ENCODE measurements at places on chromosomes 3 and 15.

- DNase-seq: no peak
These were observed 77.1 kb upstream of the GSK3B start for GRCh38 chr3:120171134-120171873.

DNA sequence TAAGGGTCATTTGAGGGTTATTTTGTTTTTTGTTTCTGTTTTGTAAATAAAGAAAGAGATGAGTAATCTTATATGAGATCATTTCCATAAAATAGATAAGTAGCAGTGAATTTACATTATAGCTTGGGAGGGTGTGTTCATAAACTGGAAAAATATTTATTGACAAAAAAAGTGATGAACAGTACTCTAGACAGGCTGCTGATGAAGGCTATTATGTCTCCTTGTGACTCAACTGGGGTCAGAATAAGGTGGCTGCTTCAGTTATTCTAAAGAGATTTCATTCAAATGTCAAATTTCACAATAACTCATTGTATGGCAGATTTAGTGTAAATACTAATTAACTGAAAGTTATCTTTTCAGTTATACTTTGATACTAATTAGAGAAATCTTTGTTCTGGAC is 251.1 kb upstream of the CMC1 start:
- DNase-seq: no peak

DNA sequence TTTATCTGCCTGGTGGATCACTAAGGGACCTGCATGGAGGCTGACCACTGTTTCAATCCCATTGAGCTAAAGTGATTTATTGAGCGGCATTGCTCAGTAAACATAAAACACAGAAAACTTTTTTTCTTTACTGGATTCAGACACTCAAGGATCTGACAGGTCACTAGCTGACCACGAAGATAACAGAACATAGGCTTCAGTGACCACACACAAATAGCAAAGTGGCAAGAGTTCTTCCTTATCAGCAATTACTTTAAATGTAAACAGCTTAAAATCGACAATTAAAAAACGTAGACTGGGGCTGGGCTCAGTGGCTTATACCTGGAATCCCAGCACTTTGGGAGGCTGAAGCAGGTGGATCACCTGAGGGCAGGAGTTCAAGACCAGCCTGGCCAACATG is 48.7 kb downstream of the STAG1 start:
- no peak for DNase-seq

DNA sequence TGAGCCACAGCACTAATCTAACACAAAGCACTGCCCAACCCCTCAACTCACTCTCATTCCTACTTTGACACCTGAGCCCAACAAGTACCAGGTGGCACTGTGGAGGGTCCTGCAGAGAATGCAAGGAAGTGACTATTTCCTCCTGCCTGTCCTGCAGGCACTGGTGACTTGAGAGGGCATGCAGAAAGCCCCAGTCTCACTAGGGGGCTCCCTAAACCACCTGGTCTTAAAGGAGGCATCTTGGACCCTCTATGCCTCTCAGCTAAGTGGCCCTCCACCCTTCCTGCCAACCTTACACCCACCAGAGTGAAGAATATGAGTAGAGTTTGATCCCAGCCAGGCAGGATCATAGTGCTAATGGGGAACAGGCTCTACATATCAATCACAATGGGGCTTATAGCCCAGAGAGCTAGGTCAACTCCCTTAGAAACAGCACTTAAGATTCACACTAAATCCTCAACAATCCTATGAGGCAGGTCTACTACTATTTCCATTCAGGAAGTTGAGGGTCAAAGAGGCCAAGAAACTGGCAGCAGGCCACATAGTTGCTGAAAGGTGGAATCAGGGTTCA is 15.2 kb downstream of the TRAIP start:
- DNase-seq: no peak

DNA sequence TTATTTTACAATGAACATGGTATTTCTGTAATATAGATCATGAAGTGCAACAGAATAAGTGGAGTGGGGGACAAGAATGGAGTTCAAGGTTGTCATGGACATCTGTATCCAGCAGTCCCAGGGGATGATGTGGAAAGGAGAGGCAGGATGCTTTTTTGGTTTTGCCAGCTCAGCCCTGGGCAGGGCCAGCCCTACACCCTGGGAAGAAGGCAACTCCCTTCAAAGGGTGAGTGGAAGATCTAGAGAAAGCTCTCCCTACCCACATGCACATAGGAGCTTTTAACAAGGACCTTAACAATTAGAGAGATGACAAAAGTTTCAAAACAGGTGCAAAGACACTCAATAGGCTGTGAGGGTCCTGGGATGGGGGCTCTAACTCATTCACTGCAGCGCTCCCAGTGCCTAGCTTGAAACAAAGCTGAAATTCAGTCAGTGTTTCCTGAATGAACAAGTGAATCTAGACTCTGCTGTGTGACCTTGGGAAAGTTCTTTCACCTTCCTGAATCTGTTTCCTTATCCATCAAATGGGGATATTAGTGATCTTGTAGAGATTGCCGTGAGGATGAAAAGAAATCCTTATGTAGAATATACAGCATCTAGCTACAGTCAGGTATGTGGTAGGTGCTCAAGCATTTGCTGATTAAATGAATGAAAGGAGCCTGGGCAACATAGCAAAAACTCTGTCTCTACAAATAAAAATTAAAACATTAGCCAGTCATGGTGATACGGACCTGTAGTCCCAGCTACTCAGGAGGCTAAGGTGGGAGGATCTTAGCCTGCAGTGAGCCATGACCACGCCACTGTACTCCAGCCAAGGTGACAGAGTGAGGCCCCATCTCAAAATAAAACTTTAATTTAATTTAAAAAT is 14.3 kb downstream of the BHLHE40 start:
- no peak for DNase-seq

DNA sequence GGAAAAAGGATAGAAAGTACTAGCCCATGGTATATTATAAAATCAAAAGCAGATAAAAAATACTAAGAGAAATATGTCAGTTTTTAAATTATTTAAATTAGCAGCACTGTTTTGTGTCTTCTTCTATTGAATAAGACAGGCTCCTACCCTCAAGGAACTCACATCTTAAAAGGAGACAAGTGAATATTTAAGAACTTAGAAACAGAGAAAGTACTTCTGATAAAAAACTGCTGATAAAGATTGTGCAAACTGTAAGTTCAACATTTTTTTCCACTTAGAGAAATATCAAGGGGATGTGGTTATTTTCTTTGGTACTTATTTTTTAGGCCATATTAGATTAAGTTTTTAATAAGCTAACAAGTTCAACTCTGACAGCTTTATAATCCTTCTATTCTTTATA is 3.0 kb upstream of the ANKRD28 start:
- DNase-seq: no peak

DNA sequence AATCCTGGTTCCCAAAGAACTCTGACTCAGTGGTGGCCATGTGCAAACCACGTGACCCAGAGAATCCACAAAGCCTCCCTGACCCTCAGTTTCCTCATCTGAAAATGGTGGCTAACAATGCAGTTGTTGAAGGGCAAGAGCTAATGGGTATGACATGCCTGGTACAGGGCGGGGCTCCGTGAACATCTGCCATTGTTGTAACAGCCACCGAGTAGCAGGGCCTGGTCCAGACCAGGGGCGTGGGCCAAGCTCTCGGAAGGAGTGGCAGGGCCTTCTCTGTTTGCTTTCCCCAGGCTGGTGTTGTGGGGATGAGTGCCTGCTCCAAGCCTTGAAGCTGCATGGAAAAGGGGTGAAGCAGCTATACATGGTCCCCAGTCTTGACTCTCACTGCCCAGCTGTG is 13.4 kb downstream of the MAPKAPK3 start:
- no peak for DNase-seq

Data from AG04449 (cell line).